Nucleus accumbens (tissue), 56 donors: ENCODE measurements at places on chromosomes 3 and 15.

GRCh38 chr15:40986820-40987219 is 33.5 kb downstream of the CHAC1 start:
- DNase-seq, result no peak

DNA sequence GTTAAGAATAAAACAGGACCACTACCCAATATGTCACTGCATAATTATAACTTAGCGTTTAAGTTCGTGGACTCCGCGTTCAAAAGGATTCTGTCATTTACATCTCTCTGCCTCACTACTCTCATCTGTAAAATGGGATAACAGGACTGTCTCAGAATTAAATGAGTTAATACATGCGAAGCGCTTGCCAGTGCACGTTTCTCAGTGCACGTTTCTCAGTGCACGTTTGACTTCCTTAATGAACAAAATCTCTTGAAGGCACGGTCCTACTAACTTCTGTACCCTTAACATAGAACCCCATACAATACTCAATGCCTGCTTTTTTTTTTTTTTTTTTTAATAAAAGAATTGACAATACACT is 499 bp downstream of the RABL3 start:
- DNase-seq, result no peak

- DNase-seq, result no peak
These were observed 165.8 kb upstream of the SEMA6D start for GRCh38 chr15:47551546-47551945.

DNA sequence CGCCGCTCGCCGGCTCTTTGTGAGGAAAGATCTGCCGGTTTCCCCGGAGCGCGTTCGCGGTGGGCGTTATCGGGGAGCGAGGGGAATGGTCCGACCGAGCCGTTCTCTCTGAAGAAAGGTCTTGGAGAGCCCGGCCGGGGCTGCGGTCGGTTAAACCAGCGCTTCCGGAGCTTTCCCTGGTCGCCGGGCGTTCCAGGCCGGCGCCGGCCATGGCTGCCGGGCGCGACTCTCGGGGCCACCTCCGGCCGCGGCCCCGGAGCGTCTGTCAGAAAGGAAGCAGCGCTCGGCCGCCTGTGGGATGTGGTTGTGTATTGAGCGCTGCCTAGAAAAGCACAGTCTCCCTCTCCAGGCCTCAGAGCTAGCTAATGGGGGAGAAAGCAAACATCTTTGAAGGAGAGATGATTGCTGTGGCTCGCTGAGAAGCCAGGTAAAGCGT is 731 bp downstream of the FYTTD1 start:
- peak; percentile 62 for DNase-seq

DNA sequence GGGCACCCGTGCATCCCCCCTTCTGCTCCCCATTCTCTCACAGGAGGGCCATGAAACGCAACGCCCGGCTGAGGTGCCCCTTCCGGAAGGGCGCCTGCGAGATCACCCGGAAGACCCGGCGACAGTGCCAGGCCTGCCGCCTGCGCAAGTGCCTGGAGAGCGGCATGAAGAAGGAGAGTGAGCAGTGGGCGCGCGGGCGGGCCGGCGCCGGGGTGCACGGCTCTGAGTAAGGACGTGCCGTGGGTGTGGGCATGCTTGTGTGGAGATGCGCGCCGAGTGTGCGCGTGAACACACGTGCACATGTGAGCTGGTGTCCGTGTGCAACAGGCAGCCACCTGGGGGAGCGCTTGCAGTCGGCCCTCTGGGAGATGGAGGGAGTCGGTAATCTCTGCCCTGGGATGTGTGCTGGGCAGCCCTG is 28.1 kb downstream of the NR1I2 start:
- no peak for DNase-seq

GRCh38 chr3:138187296-138188012 is at the start of gene ARMC8:
Gene ARMC8, plus strand, starts transcription at chr3:138187301. Its CDS starts 254 bp downstream, at chr3:138187555.
- DNase-seq, result peak; percentile 91

DNA sequence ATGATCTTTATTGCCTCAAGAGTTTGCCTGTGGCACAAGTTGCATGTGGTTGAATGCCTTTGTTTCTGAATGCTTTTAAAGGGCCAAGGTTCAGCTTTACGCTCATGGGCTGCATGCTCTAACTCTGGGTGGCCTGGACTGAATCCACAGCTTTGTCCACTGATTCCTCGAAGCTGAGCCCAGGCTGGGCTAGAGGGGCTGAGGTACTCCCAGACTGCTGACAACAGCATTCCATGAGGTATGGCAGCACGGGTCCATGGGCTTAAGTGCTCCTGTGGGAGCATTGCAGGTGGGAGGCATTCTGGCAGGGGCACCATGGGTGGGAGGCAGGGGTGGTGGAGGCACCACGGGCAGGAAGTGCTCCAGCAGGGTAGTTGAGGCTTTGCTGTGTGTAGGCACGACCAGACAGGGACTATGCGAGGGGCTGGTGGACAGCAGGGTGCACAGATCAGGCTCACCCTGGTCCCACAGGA is 61.6 kb downstream of the GLCE start:
- DNase-seq, result no peak

GRCh38 chr3:24565656-24566055 is 71.0 kb upstream of the THRB start:
- DNase-seq, result no peak

GRCh38 chr3:140341817-140342403 is 336.0 kb upstream of the TRIM42 start:
- no peak for DNase-seq

DNA sequence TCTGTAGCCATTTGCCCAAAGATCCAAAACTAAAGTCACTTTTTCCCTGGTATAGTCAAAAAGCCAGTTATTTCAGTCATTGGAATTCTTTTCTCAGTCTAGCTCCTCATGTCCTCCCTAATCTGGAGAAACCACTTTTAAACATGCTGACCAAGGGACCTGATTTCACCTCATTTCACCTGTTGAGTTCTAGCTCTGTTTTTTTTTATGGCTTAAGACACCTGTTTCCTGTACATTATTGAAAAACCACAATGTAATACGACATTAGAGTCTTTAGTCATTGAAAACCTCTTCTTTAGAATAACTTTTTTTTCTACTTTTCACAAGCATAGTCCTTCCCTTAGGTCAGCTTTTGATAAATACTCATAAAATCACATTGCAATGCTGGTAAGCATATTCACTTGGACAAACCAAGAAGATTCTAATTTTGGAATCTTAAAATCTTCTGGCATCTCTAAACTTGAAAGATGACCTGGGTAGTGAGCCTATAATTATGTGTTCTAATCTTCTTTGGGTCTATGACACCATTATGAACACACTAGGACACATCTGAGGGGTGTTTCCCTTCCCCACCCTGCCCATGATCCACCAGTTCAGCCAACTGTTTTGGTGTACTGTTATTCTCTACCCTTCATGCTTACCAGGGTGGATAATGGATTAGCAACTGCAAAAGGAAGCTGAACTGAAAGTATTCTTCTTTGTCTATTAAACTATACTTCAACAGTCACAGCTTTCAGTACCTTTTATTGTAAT is 103.5 kb upstream of the FXR1 start:
- no peak for DNase-seq

- peak; percentile 67 for DNase-seq
These were observed 19.0 kb downstream of the SYNM start for GRCh38 chr15:99123713-99124451.

- DNase-seq, result no peak
These were observed 44.8 kb downstream of the KBTBD12 start for GRCh38 chr3:127959873-127960272.

DNA sequence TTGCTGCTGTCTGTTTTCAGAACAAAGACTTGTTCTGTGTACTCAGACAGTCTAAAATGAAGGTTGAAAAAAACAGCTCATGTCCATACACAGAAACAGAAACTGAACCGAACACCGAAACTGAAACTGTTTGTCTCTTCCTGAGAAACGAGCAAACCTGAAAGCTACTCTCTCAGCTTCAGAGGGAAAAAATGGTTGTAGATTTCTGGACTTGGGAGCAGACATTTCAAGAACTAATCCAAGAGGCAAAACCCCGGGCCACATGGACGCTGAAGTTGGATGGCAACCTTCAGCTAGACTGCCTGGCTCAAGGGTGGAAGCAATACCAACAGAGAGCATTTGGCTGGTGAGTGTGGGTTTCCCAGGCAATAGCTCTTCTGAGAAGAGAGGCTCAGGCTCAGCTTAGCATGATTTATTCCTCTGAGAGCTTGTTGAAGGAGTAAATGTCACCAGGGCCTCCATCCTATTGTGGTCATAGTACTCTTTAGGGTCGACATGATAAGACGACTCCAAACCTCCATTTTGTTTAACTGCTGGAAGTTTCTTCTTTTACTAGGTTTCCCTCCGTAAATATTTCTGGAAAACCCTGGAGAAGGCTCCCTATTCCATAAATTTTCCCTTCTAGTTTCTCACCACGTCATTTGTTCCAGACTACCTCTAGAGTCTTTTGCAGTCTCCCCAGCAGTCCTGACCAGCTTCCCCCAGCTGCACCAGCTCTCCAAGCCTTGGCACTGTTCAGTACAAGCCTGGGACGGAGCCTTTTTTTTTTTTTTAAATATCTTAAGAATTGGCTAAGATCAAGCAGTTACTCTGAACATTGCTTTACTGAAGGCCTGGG is at the start of gene RTP4:
TSS of gene RTP4 (plus strand) at position 135 of the 838 bp plus-strand sequence. CDS start at position 192, 57 bp downstream.
- DNase-seq, result peak; percentile 43

DNA sequence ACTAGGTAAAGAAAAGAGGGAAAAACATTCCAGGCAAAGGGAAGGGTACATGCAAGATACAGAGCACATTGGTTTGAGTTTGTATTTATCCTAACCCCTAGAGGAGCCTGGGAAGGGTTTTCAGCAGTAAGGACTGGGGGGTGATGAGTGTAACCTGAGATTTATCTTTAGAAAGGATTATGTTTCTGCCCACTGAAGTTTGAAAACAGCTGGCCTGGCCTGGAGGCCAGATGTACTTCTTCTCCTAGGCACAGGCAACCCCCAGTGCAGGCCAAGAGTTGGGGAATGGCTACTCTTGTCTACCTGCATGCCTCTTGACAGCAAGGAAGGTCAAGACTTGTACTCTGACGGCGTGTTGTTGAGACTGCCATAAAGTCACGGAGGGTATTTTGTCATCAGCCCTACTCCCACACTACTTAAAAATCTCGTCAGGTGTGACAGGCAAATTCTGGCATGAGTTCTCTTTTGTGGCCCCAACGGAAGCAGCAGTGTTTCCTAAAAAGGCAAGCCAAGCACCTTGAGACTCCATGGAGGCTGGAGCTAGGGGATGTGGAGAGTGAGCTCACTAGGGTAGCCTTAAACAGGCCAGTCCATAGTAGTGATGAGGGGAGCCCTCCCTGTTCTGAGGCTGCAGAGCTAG is 241.5 kb upstream of the WNT5A start:
- no peak for DNase-seq

DNA sequence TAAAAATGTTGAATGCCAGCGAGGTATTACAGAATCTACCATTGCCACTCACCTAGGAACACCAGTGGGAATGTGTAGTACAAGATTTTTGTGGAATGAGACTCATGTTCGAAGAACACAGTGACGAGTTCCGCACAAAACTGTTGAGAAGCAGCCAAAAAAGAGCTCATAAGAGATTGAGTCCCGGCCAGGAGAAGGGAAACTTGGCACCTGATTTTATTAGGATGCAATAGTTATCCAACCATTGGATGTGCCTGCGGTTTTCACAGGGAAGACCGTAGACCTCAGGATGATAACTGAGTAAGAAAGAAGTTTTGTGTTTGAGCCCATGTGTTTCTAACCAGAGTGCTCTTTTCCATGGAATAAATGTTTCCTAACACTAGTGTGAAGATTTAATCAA is 88.9 kb downstream of the PTPRG start:
- no peak for DNase-seq

GRCh38 chr3:36461597-36461996 is 81.3 kb downstream of the STAC start:
- no peak for DNase-seq

GRCh38 chr15:90451053-90451850 is 63.2 kb downstream of the IQGAP1 start:
- DNase-seq, result no peak

GRCh38 chr3:106086038-106086437 is 217.2 kb upstream of the CBLB start:
- no peak for DNase-seq

GRCh38 chr3:177335728-177336127 is 138.4 kb upstream of the TBL1XR1 start:
- DNase-seq, result no peak

DNA sequence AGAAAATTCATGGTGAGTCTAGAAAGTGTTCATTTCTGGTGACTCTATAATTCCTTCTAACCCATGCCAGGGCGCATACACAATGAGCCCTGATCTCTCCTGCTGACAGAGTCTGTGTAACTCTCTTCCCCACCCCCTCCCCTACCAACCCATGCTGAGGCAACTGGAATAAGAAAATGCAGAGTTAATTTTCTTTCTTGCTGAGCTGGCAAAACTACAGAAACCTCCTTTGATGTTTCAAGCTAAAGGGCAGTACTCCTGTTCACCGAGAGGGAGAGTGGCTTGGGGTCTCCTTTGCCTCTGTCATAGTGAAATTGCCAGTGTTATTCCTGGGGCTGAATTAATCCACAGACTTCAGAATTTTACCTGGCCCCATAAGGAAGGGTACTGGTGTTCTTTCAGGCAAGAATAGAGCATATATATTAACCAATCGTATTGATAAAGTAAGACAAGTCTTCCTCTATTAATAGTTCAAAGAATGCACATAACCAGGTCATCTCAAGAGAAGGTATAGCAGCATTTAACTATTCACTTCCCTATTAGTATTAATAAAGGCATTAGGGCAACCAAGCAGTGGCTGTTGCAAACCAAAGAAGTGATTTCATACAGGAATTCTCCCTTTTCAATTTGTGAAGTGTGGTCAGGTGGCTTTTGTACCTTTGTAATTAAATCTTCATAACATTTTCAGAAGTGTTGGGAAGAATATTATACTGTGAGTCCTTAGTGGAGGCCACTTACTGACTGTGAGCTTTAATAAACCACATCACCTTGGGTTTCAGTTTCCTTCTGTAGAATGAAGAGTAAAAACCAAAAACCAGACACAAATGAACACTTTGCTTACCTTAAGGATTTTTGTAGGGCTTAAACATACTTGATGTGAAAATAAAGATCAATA is 4.1 kb downstream of the GAP43 start:
- no peak for DNase-seq

GRCh38 chr15:28096411-28096669 is 2.8 kb downstream of the OCA2 start:
- no peak for DNase-seq

DNA sequence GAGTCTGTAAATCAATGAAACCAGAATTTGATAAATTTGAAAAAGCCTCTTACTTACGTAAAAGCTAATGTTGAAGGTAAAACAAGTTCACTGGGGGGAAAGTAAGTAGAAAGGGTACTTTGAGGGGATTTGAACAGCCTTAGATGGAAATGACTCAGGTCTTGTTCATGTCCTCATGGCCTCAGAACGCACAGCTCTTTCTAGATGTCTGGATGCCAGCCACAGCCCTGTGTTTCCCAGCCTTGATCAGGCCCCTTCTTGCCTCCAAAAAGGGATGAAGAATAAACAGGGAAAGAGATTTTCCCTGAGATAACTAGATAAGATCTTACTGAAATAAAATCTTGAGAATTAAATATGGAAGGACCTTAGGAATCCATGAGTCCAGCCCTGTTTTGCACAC is 237.1 kb upstream of the GOLGA6L4 start:
- no peak for DNase-seq

GRCh38 chr3:180017846-180018245 is 18.9 kb downstream of the PEX5L start:
- DNase-seq, result no peak

DNA sequence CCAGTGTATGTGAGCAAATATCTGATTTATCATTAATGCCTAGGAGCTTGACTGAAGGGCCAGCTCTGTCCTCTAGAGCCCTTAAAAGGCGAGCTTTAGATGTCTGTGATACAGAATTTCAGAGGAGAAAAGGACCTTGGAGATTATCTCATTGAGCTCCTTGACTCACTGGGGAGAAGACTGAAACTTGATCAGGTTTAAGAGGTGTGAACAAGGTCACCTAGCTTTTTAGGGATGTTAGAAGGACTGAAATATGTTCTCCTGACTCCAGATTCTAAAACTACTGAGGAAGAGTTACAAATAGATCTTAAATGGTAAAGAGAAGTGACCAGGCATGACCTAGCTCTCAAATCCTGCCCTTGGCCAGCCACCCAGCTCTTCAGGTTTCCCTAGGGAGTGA is 193.7 kb upstream of the BHLHE40 start:
- no peak for DNase-seq
